SW 1271 (cell line): ENCODE measurements at places on chromosomes 16 and 17.
A peak's percentile ranks its signal among the peaks of the same experiment; 100 is the strongest.

DNA sequence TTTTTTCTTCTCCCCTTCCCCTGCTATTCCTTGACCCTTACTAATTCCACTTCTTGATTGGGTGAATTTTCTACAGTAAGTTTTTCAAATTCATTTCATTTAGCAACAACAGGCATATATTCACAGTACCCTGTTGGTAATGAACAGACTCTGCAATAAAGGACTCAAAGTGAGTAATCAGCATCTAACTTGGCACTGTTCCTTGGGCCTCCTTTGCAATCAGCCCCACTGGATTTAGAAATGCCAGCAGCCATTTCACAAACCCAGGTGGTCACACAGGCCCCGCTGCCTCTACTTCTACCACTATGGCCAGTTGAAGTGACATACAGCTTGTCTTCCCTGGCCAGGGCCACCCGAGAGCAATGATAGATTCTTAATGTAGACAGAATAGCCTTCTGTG, 113.8 kb downstream of the CYB561 start:
- DNase-seq: no peak

- no peak for DNase-seq
Measured at GRCh38 chr16:79685871-79686270, 85.3 kb upstream of the MAF start.

DNA sequence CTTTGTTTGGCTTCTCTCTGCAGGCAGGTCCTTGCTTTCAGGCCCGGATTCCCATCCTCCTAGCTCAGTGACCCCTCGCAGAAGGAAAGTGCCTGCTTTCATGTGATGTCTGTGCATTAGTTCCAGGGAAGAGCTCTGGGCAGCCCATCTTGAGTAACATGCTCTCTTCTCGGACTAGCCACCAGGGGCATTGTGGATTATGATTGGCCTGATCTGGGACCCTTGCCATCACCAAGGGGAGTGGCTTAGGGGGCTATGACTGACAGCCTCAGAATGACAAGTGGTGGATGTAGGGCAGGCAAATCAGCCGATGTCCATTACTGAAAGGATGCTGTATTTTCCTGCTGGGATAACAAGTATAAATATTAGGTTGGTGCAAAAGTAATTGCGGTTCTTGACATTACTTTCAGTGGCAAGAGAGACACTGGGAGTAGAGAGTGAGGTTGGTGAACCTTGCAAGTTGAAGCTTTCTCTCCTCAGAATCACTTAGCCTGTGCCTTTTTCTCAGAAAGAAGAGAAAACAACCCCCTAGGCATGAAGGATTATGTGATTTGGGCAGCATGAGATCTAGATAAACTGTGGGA, 71.5 kb upstream of the MPHOSPH6 start:
- DNase-seq: no peak

- peak; percentile 3 for DNase-seq
Measured at GRCh38 chr16:8572919-8573724, 17.2 kb downstream of the TMEM114 start.

DNA sequence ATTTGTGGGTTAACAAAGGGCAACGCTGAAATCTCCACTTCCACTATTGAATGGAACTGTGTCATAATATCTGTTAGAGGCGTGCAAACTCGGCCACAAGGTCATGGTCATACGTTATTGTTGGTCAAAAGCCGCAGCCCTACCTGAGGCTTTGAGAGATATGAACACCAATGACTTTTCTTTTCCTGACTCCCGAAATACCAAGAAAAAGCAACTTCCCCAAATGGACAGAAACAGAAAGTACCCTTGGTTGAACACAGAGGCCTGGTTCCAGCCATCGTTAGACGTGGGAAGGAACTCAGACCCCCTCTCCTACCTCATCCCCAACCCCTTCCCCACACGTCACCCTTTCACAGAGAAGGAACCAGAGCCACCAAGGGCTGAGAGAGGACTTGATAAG, 1.4 kb upstream of the PIK3R5 start:
- DNase-seq: no peak

DNA sequence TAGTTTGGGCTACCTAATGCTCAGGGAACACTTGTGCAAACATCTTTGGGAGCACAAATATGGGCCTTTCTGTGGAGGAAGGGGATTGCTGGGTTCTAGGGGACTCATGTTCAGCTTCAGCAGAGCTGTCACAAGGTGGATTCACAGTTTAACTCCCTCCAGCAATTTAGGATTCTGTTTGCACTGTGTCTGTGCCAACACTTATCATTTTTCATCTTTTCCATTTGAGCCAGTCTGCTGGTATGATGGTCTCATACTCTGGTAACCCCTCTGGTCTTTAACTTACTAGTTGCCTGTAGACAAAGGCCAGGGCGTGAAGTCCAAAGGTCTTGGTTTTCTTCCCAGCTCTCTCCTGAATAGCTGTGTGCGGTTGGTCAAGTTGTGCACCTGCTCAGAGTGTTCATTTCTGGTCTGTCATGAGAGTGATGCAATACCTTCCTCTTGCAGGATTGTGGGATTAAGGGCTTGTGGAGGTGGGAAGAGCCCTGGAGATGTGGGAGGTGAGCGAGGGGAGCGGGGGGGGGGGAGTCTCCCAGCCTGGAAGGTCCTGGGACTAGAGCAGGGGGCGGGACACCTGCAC, 152.6 kb downstream of the CMIP start:
- DNase-seq: no peak

GRCh38 chr17:48373130-48373830, 56.7 kb downstream of the SKAP1 start:
- DNase-seq: no peak

DNA sequence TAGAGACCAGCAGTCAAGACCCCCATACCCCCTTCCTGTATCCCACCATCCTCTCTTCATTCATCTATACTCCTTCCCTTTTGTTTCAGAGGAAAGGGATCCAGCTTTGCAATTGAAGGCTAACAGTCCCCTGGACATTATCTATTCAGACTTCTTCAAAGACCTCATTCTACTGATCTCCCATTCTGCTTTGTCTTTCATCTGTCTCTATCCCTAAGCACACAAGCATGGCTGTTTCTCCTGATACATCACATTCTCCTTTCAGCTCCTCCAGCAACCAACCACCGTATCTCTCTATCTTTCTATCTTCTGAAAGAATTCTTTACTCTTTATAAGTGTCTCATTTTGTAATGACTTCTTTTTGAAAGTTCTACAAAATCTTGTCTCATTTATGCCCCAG, 9.7 kb upstream of the ARHGAP17 start:
- no peak for DNase-seq

DNA sequence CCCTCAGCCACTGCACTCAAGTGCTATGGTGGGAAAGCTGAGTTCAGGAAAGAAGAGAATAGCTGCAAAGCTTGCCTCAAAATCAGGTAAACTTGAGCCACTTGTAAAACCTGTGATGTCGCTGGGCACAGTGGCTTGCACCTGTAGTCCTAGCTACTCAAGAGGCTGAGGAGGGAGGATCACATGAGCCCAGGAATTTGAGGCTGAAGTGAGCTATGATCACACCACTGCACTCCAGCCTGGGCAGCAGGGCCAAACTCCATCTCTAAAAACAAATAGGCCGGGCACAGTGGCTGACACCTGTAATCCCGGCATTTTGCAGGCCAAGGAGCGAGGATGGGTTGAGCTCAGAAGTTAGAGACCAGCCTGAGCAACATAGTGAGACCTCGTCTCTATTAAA, 26.4 kb upstream of the SMURF2 start:
- no peak for DNase-seq

GRCh38 chr16:59328961-59329360, 594.8 kb upstream of the GOT2 start:
- no peak for DNase-seq

DNA sequence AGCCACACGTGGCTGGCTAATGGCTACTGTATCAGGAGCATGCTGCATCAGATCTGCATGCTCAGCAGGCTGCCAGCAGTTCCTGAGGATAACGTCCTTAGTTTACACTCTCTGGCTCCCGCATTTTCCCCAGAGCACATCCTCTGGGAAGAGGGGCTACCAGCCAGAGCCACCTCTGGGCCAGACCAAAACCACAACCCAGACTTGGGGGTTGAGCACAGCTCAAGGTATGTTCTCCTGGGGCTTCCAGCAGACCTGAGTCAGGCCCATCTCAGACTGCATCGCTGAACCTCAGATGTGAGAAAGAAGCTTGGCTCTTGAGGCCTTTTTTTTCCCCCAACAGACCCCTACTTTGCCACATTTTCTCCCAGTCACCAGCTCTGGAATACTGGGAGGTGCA, 23.7 kb upstream of the WSCD1 start:
- DNase-seq: no peak

DNA sequence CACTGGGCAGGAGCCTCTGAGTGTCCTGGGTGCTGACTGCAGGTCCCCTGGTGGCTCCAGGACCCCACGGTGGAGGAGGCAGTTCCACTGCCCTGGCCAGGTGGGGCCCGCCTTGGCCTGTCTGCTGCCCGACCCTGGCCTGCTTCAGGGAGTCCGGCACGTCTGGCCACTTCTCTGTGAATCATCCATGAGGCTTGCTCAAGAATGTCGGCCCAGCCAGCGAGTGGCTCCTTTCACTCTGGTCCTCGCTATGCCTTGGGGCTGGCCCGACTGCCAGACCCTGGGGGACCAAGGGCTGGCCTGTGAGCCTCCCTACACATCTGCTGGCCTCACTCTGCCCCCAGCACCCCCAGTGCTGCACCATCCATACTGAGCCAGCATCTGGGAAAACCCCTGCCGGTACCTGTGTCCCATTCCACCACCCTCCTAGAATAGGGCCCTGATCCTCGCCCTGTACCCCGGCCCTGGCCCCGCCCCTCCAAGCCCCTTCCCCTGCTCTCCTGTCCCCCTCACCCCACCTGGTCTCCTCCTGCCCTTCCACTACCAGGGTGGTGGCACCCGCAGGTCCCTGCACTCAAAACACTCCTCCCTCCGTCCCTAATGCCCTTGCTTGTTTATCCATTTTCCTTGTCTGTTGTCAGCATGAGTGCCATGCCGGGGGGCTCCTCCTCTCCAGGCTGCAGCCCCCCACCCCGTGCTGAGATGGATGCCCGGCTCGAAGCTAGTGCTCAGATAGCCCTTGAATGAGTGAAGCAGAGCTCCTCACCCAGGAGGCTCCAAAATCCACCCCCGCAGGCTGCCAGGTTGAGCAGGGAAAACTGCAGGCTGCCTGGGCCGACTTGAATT, 35.5 kb downstream of the ADCY7 start:
- no peak for DNase-seq

DNA sequence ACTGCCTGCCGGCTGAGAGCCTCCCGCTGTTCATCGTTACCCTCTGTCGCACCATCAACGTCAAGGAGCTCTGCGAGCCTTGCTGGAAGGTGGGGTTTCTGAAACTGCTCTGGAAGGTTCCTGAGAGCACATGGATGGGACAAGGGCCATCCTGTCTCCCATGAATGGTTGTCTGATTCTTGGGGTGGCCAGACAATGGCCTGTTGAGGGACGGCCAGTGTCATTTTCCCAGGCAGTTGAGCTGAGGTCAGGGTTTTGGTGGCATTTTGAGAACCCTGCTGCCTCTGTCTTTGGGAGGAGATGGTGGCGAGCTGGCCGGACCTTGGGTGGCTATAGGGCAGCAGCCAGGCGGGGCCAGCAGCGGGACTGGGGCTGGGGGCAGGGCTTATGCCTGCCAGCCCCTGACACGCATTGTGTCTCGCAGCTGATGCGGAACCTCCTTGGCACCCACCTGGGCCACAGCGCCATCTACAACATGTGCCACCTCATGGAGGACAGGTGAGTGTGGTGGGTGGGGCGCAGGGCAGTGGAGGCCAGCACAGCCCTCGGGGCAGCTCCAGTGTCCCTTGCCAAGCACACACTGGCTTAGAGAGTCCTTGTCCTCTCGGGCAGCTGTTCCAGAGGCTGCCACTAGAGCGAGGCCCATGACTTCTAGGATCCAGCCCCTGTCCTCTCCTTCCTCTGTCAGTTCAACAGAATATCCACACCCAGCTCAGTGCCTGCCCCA, 9.1 kb downstream of the TSC2 start:
- no peak for DNase-seq

GRCh38 chr16:4298761-4299522, 16.9 kb upstream of the GLIS2 start:
- DNase-seq: peak; percentile 88

DNA sequence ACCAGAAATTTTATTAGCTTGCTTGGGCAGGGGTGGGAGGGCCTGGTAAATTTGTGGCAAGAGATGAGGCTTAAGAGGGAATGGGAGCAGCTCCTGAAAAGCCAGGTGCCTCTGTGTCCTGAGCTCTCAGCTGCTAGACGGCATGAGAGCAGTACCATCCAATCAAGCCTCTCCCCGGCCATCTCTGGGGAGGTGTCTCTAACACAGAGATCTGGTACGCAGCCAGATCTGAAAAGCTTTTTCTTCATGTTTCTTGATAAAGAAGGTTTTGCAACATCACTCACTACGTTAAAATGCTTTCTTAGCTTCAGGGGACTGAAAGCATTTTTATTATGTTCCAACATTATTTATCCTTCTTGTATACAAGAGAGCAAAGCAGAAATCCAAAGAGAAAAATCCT, 488.2 kb downstream of the RBFOX1 start:
- DNase-seq: no peak

DNA sequence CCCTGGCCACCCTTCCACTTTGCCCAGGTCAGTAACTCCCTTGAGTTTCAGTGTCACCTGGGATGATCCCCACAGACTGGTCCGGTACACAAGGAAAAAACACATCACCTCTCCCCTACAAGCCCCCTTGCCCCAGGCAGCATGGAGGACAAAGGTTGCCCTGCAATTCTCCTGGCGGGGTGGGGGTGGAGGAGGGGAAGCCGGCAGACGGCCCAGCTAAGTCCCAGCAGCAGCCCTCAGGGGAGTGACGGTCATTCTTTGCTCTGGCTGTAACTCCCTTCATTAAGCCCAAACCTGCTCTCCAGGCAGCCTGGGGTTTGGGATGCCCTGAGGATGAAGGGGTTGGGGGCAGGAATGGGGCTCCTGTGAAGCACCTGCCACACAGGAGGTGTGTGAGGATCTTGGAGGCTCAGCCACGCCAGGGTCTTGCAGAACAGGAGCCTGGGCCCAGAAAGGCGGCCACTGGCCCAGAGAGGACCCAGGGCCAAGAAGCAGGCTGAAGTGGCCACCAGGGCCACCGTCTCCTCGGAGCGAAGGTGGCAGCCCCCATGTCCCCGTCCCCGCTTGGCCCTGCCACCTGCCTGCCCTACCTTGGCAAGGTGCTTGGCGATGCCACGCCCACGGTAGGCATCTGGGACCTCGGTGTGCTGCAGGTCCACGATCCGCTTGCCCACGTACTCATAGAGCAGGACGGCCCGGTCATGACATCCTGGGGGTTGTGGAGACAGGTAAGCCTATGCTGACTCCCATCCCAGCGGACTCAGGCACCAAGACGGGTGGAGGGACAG, 9.5 kb downstream of the NATD1 start:
- no peak for DNase-seq

DNA sequence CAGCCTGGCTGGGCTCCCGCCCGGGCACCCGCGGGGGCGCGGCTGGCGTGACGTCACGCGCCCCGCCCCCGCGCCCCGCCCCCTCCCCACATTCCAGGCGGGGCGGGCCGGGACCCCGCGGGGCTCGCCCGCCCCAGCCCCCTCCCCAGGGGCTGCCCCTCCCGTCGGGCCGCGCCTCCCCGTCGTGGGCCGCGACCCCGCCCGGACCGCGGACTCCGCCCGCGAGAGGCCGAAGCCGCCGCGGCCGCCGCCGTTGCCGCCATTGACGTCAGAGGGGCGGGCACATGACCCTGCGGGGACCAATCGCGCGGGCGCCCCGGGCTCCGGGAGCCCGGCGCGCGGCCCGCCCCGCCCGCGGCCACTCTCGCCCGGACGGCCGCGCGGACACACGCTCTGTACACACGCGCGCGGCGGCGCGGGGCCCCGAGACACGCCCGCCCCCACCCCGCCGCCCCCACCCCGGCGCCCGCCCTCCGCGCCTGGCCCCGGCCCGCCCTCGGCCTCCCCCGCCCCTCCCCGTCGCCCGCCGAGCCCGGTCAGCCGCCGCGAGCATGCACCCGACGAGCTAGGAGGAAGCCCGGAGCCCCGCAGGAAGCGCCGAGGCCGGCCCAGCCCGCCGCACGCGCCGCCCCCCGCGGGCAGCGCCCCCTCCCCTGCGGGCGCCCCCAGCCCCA, at the start of gene CMIP:
Gene CMIP, plus strand, starts transcription at position 361 of the 674 bp plus-strand sequence.
- DNase-seq: peak; percentile 58
